Globus pallidus (tissue), 1 donor: ENCODE measurements at places on chromosomes 1 and 21.
A peak's percentile ranks its signal among the peaks of the same experiment; 100 is the strongest.

DNA sequence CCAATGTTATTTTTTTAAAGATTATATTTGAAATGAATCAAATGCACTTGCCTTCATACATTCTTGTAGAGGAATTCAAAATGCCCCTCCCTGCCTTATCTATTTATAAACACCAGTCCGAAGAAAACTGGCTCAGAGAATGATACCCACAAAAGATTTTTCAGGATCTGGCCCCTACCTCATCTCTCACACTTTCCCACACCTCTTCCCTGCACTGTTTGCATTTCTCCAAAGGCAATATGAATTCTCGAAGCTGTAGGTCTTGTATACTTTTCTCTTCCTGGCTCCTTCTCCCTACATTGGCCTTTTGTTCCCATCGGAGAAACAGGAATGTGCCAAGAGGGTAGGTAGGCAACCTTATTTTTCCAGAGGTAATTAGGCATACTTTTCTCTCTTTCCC is 12.0 kb upstream of the CCDC190 start:
- DNase-seq = no peak

GRCh38 chr1:35461966-35462651 is 95.1 kb downstream of the KIAA0319L start:
- DNase-seq = no peak

GRCh38 chr1:225963735-225964530 is 22.9 kb upstream of the LEFTY2 start:
- no peak for DNase-seq

DNA sequence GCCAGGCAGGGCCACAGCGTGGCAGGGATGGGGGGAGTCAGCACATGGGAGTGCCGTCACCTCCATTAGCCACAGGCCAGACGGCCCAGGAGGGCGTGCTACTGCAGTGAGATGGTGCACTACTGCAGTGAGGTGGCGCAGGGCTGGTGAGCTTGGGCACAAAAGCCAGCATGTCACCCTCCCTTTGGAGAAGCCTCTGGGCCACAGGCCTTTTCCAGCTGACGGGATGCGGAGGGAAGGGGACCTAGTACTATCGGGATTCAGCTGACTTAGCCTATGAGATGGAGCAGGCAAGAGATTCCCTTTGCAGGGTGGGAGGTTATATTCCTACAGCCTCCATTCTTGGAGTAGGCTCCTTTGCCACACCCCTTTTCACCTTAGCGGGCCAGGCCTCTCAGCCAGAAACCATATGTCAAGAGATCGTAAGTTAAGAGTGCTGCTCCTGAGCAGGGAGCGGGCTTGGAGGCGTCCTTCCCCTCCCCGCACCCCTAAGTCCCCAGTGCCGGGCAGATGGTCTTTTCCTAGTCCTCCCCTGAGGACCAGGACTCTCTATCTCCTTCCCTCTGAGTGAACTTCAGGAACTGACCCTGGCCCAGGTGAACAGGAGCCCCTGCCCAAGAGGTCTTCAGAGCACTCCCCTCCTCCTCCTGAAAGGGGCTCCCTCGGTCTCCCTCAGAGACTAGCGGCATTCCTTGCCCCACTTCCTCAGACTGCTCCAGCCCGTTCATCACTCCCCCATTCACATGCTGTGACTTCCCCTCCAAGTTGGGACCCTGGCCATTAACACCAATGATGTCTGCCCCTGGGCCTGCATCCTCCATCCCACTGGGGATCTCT is 8.2 kb downstream of the NES start:
- no peak for DNase-seq

GRCh38 chr1:62997884-62998283 is 214.0 kb downstream of the ATG4C start:
- DNase-seq = no peak

DNA sequence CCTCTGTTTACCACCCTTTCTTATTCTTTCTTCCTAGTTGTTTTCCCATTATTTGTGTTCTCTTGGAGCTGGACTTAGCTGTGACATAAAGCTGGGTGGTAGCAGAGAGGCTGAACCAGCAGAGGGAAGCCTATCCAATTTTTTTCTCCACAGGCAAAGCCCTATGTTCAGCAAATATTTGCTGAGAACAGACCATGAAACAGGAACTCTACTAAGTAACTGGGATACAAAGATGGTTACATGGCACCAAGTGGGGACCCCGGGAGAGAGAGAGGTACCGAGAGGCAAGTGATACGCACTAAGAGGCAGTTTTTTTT is 6.6 kb downstream of the CFAP141 start:
- DNase-seq = no peak

GRCh38 chr1:94379615-94380014 is 38.6 kb upstream of the ABCD3 start:
- no peak for DNase-seq

DNA sequence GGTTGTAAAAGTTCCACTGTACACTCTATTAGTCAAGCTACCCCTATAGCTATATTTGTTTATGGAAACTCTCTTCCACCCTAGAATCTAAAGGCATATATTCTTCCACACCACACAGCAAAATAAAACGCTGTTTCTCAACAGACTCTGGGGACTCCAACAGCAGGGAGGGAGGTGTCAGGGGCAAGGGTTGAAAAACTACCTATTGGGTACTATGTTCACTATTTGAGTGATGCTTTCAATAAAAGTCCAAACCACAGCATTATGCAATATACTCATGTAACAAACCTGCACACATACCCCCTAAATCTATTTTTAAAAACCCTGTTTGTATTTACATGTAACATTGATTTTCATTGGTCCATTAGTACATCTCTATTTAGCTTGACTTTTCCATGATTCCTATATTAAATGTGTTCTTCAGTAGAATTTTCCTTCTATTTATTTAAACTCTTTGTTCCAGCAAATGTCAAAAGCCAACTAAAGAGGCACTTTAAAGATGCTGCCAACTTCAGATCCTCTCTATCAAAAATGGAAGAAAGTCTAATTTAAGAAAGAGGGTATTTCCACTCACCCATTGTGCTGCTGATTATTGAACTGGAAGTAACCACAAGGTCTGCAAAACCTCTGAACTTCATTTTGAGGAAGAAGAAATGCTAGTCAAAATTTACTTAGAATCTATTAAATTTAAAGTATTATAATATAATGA is 26.2 kb downstream of the RGS7 start:
- no peak for DNase-seq

DNA sequence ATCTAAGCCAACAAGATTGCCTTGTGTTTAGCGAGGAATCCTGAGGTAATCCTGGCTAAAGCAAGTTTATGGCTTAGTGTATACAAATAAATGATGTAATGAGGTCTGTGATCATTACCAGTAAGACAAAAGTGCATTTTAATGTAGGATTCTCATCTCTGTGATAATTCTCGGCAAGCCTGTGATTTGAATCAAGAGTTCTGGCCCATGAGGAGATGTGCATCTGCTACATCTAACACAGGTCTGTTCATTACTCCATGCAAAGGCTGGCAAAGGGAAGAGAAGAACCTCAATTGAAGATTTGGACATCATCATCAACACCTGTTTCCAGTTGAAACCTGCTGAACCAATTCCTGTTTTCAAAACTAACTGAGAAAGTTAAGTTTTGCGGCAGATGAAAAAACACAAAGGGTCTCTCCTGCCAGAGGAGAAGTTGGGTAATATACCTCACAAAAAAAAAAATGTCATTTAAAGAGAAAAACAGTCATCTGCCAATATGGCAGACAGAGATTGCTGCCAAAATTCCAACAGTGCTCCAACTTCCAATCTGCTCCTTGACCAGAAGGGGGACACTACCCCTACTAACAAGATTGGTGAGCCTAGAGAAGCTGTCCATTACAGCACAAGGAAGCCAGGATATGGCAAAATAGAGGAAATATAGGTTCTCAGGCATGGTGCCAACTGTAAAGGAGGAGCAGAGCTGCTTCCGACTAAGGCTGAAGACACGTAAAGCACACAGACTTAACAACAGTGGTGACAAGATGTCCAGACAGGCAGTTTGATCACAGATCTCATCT is 453.7 kb downstream of the TTLL7 start:
- no peak for DNase-seq

GRCh38 chr1:53548031-53548491 is 88.9 kb downstream of the DMRTB1 start:
- DNase-seq = no peak

DNA sequence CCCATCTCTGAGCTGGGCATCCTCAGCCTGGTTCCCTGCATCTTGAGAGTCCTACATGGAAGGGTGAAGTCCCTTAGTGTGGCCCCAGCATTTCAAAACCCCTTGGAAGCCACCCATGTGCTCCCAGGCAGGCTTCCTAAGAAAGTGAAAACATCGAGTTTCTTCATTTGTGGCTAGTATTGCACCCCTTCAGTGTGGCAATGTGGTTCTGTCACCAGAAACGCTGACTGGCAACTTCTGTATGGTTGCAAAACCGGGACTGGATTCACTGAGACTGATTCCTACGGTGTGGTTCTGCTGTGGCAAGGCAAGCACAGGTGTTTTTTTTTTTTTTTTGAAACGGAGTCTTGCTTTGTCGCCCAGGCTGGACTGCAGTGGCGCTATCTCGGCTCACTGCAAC is 9.0 kb upstream of the IFNGR2 start:
- peak; percentile 51 for DNase-seq

GRCh38 chr1:238177960-238178645 is 287.4 kb upstream of the ZP4 start:
- no peak for DNase-seq

- DNase-seq = no peak
Measured at GRCh38 chr1:37040261-37040660, 5.9 kb upstream of the GRIK3 start.

DNA sequence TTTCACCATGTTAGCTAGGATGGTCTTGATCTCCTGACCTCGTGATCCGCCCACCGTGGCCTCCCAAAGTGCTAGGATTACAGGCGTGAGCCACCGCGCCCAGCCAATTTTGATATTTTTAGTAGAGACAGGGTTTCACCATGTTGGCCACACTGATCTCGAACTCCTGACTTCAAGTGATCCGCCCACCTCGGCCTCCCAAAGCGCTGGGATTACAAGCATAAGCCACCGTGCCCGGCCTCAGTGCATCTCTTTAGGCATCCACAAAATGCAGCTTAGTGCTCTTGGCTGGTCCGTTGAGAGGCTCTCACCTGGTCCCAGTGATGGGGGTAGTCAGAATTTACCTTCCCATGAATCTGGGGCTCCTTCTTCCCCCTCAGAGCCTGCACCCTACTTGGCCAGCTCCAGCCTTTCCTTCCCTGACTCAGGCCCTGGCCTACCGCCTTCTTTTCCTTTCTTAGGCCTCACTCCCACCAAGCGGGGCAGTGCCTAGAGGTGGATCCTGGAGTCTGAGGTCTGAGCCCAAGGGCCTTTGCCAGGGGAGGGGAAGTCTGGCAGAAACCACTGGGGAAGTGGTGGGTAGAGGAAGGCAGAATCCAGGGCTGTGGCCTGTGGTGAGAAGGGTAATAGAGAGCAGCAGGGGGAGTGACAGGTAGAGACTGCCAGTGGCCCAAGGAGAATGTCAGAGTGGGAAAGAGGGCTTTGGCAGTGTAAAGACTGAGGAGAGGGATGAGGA is 3.7 kb downstream of the LENEP start:
- DNase-seq = no peak

GRCh38 chr1:212284332-212284743 is 872 bp upstream of the PPP2R5A start:
- DNase-seq = no peak

GRCh38 chr1:153649863-153650235 is 8.7 kb upstream of the SNAPIN start:
- DNase-seq = peak; percentile 88

- no peak for DNase-seq
Measured at GRCh38 chr21:33058527-33058926, 11.4 kb upstream of the OLIG1 start.

DNA sequence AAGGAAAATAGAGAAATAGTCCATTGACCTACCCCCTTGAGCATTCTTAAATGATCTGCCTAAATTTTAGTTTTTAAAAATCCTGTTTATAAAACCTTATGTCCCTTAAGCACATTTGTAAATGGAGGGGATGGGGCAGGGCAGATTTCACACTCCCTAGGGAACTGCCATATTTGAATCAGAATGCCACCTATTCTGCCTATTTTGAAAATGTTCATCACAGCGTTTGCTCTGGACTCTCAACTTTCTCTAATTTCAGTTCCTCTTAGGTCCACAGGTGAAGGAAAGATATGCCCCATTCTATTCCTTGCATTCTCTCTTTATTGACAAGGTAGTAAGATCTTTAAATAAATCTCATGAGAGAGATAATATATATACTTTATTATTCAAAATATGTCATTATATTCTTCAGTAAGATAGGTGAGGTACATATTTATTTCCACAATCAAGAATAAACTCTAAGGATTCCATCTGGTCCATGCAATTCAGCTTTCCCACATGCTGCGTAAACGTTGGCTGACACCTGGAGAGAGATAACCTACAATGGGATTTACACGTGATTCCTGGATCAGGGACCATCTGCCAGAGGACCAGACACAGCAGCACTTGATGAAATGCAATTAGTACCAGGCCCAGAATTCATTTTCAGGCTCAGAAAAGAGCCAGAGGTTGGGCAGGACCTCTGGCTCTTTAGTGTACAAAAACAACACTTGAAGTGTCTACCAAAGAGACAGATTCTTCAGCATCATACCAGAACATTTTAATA is 1.2 kb upstream of the LPGAT1 start:
- no peak for DNase-seq

- peak; percentile 70 for DNase-seq
Measured at GRCh38 chr1:42913426-42914091, 45.1 kb downstream of the SLC2A1 start.

DNA sequence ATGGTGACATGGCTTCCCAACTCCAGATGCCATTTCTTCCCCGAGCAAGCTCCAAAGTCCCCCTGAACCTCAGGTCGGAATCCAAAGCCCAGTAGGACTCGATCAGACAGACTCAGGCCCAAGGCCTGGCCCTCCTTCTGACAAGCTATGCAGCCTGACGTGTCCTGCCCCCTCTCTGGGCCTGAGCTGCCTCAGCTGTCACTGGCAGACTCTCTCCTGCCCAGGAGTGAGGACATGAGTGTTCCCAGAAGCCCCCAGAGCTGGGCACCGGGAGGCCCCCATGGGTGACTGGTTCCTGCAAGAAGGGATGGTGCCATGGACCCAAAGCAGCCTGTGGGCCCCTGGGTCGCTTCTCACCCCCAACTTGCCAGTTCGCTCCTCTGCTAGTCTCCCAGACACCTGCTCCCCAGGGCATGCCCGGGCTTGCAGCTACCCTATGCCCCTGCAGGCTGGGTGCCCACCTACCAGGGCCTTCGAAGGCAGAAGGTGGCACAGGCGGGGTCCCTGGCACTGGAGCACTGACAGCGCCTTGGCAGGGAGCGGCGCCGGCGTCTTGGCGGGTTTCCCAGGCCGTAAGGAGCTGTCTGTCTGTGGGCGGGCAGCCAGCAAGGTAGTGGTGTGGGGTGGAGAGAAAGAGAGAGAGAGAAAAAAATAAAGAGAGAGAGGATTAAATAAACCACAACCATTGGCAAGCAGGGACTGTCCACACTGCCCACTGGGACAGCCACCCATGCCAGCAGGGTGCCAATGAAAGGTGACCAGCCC is 2.3 kb downstream of the EDN2 start:
- DNase-seq = no peak

DNA sequence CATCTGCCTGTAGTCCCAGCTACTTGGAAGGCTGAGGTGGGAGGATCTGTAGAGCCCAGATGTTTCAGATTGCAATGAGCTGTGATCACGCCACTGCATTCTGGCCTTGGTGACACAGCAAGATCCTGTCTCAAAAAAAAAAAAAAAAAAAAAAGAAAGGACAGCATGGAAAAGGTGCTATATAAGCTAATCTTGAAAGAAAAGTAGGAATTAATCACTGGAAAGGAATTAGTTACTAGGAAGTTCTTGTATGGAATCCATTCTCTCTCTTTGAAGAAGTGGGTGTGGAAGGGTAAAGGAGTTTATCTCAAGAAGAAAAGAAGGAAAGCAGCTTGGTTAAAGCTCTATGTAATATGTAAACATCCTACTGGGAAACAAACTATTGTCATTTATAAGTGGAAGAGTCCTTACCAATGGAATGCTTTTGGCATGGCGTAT is 339.2 kb downstream of the DPYD start:
- DNase-seq = no peak
